Cerebellum (tissue), 4 donors: ENCODE measurements at places on chromosomes 5 and 9. TPM values are rescaled to one million over a fixed set of nuclear protein-coding genes. Genes with fewer than 3 reads are reported as not detected.

MAPK9 gene
- 76.6 TPM for total RNA-seq

PCDHGC3 gene
- total RNA-seq = 72.8 TPM

ROPN1L gene
- total RNA-seq = 3.2 TPM

RLN2 gene
- total RNA-seq = 1.4 TPM

SLCO4C1 gene
- 0.45 TPM for total RNA-seq

CCDC192 gene
- total RNA-seq = not detected

LCNL1 gene
- total RNA-seq = 0.82 TPM

PCDHA11 gene
- 27.7 TPM for total RNA-seq

SEMA6A gene
- total RNA-seq = 181 TPM

ITGA2 gene
- 1.1 TPM for total RNA-seq

LRRC19 gene
- total RNA-seq = not detected

FIBCD1 gene
- 4.1 TPM for total RNA-seq

DRD1 gene
- total RNA-seq = 1.3 TPM

ABCA1 gene
- 19.1 TPM for total RNA-seq

S1PR3 gene
- total RNA-seq = 13.2 TPM

PCDHA7 gene
- 17.1 TPM for total RNA-seq

HBEGF gene
- total RNA-seq = 7.5 TPM

SAPCD2 gene
- total RNA-seq = 4.7 TPM

CD180 gene
- 0.64 TPM for total RNA-seq

ALDOB gene
- 0.54 TPM for total RNA-seq

ESM1 gene
- 0.27 TPM for total RNA-seq
